ENCODE measurements at places on chromosomes 16 and 17.

- no peak for DNase-seq
These were observed 82.1 kb upstream of the CNTNAP4 start for GRCh38 chr16:76195056-76195455.

- no peak for DNase-seq
These were observed 834.2 kb upstream of the SOX9 start for GRCh38 chr17:71286625-71287024.

GRCh38 chr17:48843187-48843900, 12.5 kb downstream of the CALCOCO2 start:
- no peak for DNase-seq

DNA sequence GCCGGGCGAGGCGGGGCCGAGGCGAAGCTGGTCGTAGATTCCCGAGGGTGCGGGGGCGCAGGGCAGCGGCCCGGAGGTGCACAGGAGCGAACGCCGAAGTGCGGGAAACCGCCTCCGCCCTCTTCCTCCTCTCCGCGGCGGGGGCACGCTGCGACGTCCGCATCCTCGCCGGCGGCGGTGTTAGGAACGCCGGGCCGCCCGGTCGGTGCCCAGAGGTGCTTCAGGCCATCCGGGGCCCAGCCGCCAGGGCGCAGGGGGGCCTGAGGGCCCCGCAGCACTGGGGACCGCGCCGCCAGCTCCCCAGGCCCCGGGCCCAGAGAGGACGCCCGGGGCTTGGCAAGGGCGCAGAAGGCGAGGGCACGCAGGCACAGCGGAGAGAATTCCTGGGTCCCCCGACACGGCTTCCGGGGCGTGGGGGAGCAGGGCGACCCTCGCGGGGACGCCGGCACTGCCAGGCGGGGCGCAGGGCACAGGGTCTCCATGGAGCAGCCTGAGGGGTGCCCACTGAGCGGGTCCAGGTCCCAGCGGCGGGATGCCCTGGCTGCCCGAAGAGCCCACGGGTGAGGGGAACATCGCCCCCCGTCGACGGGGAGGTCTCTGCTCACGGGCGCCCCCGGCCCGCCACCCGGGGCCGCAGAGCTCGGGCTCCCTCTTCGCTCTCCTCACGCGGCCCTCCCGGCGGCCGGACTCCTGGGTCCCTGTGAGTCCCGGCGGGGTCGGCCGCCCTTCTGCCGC, 576 bp downstream of the EPOP start:
- no peak for DNase-seq

DNA sequence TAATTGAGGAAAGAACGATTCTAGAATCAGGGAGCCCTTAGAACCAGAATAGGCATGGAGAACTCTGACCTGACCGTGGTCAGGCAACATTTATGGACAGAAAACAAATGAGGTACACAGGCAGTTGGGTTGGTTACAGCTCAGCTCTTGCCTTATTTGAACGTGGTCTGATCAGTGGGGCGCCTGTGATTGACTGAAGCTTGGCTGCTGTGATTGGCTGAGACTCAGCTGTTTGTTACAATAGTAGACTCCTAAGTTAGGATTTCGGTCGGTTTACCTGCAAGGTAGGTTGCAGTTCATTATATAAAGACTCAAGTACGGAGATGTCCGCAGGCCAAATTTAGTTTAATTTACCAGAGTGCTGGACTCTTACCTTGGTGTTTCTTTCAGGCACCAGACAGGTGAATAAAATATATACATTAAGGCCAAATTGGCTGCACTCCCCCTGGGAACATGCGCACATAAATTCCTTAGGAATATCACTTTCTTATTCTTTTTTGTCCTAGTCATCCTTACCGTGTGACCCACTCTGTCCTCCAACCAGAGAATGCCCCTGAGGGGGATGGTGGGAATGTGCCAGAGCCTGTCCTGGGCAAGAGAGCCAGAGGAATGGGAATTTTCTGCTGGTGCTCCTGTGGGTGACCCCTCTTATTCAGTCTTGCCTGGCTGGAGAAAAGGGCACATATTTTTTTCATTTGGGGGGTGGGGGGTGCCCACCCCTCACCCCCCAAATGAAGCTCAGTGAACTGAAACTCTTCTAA, 7.5 kb upstream of the CSNK2A2 start:
- DNase-seq = no peak

DNA sequence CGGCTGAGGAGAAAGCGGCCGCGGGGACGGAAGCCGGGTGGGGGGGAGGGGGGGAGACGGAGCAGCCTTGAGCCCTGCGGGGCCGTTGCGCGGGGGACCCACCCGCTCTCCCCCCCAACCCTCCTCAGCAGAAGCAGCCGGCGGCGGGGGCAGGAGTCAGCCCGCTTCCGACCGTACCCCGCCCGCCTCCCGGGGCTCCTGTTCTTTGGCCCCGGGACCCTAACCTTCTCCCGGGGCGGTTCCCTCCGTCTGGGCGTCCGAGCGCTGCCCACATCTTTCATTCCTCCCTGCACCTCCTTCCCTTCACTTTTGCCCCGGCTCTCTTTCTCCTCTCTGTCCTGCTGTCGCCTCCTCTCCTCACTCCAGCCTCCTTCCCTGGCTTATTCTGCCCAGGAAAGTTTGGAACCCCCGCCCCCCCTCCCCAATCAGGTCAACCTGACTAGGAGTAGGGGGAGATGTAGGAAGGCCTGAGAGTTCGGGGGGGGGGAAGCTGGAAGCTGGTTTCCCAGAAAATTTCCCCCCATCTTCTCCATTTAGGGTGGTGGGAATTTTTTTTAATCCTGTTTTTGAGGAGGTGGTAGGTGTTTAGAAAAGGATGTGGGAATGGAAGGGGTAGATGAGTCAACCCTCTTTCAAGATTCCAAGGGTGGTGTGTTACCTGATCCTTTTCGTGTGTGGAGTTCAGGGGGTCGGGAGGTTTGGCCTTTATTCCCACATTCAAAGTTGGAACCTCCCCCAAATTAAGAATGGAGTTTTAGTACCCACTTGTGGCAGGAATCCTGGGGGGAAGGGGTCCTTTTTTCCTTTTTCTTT, 427 bp upstream of the NLK start:
- no peak for DNase-seq

DNA sequence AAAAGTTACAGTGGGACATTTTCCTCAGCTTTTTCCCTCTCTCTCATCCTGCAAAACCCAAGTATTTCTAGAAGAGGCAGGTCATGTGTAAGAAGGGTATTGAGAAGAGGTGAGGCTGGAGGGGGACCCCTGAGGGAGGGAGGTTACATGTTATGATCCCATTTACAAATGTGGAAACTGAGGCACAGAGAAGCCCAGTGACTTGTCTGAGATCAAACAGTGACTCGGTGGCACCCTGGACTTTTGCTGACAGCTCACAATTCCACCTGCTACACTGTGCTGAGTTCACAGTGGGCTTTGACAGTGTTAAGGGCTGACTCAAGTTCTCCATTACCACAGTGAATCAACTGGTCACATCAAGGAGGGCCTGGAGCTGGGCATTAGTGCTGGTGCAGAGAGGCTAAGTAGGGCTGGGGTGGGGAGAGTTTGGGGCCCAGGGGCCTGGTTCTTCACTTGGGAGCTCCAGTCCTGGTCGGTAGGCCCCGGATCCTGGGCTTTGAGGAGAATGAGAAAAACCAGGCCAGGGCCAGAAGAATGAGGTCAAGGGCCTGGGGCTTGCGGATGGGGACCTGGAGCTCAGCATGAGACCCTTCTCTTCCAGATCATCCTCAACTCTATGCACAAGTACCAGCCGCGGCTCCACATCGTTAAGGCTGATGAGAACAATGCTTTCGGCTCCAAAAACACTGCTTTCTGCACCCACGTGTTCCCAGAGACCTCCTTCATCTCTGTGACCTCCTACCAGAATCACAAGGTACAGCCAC, 26.0 kb downstream of the TBX4 start:
- DNase-seq = no peak

- no peak for DNase-seq
These were observed 11.7 kb downstream of the PECAM1 start for GRCh38 chr17:64378890-64379354.

GRCh38 chr17:64540118-64540776, 33.5 kb downstream of the CEP95 start:
- no peak for DNase-seq

- no peak for DNase-seq
These were observed 14.4 kb downstream of the GJD3 start for GRCh38 chr17:40349895-40350688.

GRCh38 chr16:66103211-66103610, 263.3 kb upstream of the CDH5 start:
- DNase-seq = no peak

DNA sequence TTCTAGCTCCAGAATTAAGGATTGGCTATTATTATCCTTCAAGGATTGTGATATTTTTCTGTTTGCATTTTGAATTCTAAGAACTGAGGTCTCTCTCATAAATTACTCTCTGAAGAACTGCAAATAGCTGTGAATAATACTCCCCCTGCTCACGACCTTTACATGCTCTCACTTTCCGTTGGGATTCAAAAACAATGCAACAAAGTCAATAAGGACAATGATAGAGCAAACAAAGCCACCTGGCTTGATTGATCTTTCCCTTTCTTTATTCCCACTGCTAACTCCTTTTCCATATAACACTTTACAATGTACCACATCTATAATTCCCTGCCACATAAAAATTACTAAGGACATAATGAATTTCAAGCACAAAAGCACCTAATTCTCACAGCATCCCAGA, 523.0 kb upstream of the CA10 start:
- DNase-seq = no peak

- DNase-seq = no peak
These were observed 37.7 kb upstream of the LCMT1 start for GRCh38 chr16:25073854-25074253.

GRCh38 chr16:565419-566330, 1.1 kb upstream of the NHLRC4 start:
- DNase-seq = no peak

DNA sequence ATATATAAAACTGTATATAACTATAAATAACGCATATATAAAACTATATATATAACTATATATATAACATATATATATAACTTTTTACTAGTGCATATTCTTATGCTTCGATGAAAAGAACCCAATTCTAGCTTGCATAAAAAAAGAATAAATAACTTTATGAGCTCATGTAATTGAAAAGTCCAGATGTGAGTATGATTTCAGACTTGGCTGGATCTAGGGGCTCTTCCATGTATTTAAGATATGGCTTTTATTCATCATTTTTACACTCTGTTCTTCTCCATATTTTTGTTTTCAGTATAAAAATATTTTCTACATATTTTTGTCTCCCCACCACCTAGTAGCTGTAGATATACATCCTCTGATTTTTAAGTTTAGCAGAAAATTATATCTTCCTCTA, 417.5 kb downstream of the CDH11 start:
- no peak for DNase-seq

GRCh38 chr17:67992548-67993152, 3.6 kb downstream of the C17orf58 start:
- DNase-seq = no peak

DNA sequence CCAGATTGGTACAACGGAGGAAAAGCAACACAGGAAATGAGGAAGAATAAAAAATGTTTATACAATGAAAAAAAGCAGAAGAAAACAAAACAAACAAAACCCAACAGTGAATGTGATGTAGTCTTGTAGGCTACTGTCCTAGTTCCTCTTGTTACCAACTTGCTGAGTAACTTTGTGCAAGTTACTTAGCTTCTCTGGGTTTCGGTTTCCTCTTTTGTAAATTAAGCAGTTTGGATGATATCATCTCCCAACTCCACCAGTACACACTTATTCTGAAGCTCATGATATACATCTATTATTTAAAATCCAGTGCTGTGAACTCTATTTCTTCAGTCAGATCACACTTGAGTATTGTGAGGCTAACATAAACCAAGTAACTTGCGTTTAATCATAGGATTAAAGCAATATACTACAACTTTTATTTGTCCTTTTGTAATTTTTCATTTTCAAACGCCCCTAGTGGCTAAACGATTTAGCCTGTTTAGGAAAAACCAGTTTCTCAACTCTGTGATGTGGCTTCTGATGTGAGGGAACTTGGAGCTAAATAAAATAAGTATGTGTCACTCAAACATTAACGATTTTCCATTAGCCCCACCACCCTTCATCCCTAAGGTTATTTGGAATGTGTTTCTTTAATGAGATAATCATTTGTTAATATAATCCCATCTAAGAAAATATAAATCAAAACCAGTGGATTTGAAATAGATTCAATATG, 1.4 kb upstream of the UNK start:
- no peak for DNase-seq

DNA sequence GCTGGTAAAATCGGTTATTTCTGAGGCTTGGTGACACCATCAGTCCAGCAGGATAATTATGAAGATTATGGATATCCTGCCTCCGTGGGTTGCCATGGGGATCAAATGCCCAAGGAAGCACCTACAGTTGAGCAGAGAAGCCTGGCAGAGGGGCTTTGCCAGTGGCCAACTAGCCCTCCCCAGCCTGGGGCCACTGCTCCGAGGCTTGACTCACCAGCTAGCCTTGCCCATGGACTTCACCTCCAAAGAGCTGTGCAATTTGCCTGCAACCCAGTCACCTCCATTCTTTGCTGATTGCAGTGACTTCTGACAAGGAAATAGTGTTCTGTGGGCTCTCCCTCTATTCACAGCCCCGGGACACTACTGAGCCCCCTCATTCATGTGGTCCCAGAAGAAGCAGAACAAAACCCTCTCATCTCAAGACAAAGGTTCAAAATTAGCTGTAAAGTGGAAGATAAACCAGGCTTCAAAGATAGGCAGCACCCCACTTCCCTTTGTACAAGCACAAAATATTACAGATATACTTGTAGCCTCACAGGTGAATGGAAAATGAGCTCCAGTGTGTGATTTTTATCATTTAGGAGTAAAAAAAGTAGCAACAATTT, 1.6 kb downstream of the PECAM1 start:
- DNase-seq = no peak

All from AG09319 (cell line).